Pancreas (tissue), 10 donors: ENCODE measurements at places on chromosomes 6 and 20.

DNA sequence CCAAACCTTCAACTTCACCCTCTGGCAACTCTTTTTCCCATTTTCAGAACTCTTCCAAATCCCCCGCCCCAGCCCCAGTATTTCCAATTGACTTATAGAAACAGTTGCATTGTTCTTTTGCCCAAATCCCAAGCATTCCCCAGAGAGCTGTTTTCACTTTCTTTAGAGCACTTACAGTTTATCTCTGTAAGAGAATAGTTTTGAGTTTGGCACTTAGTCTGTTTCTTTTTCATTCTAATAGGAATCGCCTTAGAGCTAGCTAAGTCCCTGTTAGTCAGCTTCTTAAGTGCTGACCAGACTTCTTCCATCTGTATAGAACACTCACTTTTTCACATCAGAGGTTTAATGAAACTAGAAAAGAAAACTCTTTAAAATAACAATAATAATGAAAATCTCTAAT lies 374.2 kb upstream of the FLRT3 start:
- no peak for DNase-seq

DNA sequence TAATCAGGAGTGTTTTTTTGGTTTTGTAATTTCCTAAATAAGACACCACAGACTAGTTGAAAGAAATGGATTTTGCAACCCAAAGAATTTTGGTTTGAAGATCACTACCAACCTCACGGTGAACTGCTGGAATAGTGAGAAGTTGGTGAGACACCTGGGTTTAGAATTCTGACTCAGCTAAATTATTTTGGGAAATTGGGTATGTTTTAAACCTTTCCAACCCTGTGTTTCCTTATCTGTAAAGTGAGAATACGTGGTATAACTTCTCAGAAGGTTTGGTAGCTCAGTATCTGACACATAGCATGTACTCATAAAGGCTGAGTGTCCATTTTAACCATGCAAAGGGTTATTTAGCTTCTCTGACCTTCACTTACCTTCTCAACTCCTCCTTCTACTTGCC lies 261.9 kb downstream of the FOXA2 start:
- DNase-seq: no peak

GRCh38 chr6:75934643-75935472 lies 137.6 kb downstream of the IMPG1 start:
- DNase-seq: peak; percentile 37

DNA sequence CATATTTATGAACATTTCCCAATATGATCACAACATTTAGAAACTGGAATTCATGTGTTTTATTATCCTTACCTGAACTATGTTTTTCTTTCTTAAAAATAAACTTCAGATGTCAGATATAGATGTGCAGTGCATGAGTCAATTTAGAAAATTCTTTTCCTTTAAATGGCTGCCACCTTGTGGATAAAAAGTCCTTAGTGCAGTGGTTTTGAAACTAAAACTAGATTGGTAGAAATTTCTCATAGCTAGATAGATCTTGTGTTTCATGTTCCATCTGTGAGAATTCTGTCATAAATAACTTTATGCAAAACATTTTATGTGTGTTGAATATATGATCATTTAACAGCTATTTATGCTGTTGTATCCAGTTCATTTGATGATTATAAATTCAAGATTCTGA lies 134.9 kb downstream of the KLHL32 start:
- DNase-seq: no peak

DNA sequence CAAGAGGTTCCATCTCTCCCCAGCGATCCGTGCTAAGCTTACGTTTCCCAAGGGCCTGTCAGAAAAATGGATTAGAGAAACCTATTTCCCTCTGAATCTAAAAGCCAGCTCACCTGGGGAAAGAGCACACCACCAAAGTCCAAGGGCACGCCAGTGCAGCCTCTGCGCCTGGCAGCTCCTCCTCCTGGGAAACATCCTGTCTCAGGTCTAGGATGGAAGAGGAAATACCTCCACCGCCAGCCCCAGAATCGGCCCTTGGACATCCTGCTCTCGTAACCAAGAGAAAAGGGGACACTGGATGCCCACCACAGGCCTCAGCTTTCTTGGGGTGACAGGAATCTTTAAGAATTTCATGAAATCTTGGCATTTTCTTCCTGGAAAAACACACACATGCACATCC lies 18.7 kb downstream of the RAMACL start:
- DNase-seq: no peak

GRCh38 chr6:142773324-142773723 lies 171.7 kb downstream of the HIVEP2 start:
- no peak for DNase-seq

GRCh38 chr20:14667226-14667625 lies 329.8 kb upstream of the FLRT3 start:
- DNase-seq: no peak

GRCh38 chr6:13971303-13971702 lies 46.6 kb downstream of the RNF182 start:
- DNase-seq: no peak

DNA sequence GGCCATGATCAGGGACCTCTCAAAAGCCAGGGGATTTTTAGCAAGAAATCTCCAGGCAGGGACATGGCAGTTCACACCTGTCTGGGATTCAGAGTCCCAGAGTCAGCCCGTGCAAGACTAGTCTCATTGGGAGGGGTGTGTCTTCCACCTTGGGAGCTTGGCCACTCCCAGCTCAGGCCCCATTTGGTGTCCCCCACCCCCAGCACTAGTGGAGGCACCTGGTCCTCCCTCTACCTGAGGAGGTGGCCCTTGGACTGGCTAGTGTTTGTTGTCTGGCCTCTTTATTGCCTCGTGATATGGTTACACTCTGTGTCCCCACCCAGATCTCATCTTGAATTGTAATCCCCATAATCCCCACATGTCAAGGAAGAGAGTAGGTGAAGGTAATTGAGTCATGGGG lies 140.8 kb upstream of the PHACTR3 start:
- DNase-seq: no peak

DNA sequence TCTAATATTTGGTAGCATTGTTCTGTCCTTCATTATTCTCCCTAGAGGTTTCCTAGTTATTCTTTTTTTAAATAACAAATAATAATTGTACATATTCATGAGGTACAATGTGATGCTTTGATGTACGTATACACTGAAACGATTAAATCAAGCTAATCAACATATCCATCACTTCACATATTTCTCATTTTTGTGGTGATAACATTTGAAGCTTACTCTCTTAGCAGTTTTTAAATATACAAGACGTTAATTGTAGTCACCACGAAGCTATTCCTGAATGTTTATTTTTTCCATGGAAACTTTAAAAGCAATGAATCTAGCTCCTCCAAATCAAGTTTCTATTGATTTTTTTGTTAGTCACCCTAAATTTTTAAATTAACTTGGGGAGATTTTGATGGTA lies 116.5 kb upstream of the PRND start:
- DNase-seq: no peak

GRCh38 chr6:3541006-3541585 lies 84.2 kb upstream of the SLC22A23 start:
- DNase-seq: no peak

DNA sequence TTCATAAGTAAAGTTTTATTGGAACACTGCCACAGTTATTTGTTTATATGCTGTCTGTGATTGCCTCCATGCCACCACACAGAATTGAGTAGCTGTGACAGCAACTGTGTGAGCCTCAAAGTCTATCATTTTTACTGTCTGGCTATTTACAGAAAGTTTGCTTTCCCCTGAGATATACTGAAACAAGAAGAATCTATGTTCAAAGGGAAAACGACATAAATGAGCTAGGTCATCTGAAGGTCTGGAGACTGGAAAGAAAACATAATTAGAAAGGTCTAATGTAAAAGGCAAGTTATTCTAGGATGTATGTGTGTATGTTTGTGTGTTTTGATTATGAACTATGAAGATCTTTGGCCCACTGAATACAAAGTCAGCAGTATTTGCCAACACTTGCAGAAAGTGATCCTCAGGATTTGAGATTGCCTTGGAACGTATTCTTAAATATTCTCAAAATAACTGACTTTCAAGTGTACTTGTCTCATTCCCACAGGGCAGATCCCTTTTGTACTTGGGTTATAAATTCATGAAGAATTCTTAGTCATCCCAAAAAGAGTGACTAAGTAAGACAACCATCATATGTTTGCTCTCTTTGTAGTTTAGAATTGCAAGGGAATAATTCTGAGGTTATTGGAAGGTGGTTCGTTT lies 677.7 kb downstream of the DOK5 start:
- DNase-seq: no peak

- no peak for DNase-seq
Observed at GRCh38 chr6:100719883-100720682, 161.0 kb downstream of the ASCC3 start.

DNA sequence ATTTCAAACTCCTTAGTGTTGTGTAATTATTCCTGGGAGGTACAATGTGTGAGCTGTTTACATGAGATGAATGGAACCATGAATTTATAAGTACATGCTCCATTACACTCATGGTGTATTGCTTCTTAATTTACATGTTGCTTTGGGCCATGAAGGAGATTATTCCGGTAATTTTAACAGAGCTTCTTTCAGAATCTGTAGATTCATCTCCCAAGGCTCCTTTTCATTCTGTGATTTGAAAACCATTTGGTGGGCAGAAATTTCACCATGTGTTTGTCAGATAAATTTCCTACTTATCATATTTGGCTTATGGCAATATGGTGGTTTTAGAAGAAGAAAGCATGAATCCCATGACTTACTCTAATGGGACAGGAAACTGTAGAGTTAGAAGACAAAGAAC lies 421.6 kb upstream of the EYS start:
- DNase-seq: no peak

GRCh38 chr6:67974931-67975330 lies 660.2 kb upstream of the ADGRB3 start:
- no peak for DNase-seq
